ENCODE measurements at places on chromosomes 6 and 20. TPM values are rescaled to one million over a fixed set of nuclear protein-coding genes. Genes with fewer than 3 reads are reported as not detected.

DNA sequence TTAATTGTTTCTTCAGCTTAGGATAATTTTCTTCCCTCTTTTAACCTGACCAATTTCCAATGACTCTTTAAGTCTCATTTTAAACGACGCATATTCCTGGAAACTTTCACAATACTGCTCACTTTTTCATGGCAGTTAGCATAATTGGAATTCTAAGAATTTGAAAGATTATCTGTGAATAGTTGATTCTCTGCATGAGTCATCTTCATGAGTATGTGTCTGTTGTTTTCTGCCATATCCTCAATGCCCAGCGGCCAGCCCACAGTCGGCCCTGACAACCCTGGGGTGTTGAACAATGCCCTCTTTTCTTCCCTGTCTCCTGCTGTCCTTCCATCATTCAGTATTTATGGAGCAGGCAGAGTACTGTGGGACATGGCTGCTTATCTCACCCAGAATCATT, 554.2 kb downstream of the CDH26 start:
- peak; percentile 85 for DNase-seq

DNA sequence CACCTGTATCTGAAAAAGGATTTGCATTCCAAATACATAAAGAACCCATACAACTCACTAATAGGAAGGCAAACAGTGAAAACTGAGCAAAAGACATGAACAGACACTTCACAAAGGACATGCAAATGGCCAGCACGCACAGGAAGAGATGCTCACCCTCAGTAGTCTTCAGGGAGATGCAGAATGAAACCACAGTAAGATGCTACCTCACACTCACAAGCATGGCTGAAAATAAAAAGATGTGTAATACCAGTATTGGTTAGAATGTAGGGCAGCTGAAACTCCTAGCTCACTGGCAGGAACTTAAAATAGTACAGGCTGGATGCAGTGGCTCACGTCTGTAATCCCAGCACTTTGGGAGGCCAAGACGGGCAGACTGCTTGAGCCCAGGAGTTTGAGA, 64.6 kb downstream of the SNX5 start:
- DNase-seq = no peak

DNA sequence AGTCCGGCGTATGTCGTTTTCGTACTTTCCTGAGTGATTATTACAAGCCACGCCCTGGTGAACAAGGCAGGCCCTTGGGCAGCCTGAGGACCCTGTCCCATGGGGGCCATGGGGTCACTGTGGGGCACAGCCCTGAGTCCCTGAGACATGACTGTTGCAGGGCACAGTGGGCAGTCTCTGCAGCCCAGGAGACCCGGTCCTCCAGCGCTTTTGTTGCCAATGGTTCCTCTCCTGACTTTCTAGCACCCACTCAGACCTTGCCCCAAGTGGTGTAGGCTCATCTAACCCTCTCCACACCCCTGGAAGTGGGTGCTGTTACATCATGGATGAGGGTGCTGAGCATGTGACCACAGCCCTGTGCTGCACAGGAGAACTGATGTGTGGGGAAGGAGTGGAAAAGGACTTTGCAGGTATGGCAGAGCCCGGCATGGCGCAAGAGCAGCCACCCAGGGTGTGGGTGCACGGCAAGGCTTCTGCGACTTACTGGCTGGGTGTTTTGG, 319.5 kb downstream of the TAF4 start:
- no peak for DNase-seq

DNA sequence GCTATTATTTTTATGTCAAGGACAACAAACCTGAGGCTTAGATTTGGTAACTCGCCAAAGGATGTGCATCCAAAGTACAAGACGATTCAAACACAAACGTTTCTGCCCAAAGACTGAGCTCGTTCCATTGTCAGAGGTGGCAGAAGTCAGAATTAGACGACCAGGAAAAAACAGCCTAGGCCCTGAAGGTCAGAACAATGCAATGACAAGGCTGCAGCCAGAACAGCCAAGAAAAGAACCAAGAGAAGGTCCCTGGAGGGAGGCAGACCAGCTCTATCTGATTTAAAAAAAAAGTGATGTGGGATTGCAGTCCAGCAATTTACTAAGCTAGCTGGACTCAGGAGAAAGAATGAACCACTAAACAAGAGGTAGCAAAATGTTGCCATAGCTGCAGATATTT, 54.2 kb downstream of the NCOA7 start:
- peak; percentile 26 for DNase-seq

DNA sequence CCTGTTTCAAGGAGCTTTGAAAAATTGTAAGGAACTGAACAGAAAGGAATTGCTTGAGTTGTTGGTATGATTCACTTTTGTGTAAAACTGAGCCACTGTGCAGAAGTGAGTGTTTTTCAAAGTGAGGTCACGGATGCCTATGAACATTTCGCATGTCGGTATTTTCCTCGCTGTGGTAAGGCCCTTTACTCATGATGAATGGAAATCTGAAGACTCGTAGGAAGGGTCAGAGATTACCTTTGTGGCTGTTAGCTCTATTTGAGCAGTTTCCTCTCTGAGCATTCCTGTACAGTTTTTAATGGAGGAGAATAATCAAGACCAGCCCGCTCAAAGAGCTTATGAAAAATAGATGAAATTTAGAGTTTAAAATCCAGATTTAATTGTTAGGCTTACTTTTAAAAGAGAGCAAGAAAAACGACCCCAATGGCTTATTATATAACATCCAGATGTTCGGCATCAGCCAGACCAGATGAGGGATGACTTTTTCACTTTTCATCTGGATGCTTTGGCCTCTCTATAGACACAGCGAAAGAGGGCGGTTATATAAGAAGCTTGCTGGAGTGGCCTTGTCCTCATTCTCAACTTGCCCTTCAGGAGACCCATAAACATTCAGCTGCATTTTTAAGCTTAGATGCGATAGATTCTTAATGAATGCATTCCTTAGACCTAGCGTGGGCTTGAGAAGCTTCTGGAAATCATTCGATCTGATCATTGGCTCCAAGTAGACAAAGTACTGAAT, 99.5 kb downstream of the CD83 start:
- no peak for DNase-seq

GRCh38 chr6:44699082-44699481, 311.6 kb downstream of the CDC5L start:
- DNase-seq = peak; percentile 50

DNA sequence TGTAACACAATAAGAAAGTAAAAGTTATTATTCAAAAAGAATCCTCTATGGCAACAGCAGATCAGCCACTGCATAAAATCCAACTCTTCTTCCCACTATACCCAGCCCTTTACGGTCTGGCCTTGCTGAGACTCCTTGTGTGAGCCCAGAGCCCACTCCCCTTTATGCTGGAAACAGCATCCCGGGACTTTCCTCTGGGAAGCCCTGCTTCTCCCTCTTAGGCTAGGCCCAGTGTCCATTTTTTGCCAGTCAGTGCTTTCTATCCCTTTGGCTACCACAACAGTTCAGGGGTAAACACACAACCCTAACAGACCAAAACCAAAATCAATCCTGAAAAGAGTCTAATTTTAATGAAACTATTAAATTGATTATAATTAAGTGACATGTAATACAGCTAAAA, 20.6 kb downstream of the FKBP5 start:
- DNase-seq = no peak

- DNase-seq = peak; percentile 47
Observed at GRCh38 chr6:143183666-143184065, 123.0 kb downstream of the AIG1 start.

- DNase-seq = peak; percentile 43
Observed at GRCh38 chr6:56595490-56596122, 47.1 kb downstream of the DST start.

- DNase-seq = peak; percentile 93
Observed at GRCh38 chr6:90284236-90285041, 12.2 kb downstream of the BACH2 start.

- peak; percentile 92 for DNase-seq
Observed at GRCh38 chr6:169689287-169689686, 12.5 kb downstream of the WDR27 start.

GRCh38 chr20:46132705-46133120, 14.6 kb downstream of the CD40 start:
- peak; percentile 60 for DNase-seq

DNA sequence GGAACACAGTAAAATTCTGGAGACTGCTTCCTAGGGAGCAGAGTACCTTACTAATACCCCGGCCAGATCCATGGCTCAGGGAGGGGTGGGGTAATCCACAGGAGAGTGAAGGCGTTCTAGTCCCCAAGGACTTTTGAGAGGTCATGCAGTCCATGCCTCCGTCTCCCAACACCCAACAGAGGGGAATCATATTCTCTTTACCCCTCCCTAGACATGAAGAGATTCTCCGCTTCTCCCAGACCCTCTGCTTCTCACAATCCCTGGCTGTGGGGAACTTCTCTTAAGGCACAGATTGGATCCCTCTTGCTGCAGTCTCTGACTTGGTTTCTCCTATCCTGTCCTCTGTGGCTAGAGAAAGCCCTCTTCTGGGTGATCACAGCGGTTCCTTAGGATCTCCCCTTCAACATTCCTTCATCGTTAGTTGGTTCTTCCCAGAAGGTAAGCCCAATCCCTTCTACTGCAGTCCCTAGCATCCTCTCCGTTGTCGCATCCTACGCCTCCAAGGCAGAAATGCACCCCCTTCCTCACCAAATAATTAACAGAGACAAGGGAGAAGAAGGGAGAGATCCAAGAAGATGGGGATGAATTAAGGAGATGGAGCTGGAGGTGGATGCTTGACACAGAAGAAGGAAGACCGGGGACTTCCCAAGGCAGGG, 562 bp downstream of the GGT7 start:
- peak; percentile 6 for DNase-seq

GRCh38 chr6:44167567-44167966, 8.9 kb downstream of the CAPN11 start:
- DNase-seq = no peak

DNA sequence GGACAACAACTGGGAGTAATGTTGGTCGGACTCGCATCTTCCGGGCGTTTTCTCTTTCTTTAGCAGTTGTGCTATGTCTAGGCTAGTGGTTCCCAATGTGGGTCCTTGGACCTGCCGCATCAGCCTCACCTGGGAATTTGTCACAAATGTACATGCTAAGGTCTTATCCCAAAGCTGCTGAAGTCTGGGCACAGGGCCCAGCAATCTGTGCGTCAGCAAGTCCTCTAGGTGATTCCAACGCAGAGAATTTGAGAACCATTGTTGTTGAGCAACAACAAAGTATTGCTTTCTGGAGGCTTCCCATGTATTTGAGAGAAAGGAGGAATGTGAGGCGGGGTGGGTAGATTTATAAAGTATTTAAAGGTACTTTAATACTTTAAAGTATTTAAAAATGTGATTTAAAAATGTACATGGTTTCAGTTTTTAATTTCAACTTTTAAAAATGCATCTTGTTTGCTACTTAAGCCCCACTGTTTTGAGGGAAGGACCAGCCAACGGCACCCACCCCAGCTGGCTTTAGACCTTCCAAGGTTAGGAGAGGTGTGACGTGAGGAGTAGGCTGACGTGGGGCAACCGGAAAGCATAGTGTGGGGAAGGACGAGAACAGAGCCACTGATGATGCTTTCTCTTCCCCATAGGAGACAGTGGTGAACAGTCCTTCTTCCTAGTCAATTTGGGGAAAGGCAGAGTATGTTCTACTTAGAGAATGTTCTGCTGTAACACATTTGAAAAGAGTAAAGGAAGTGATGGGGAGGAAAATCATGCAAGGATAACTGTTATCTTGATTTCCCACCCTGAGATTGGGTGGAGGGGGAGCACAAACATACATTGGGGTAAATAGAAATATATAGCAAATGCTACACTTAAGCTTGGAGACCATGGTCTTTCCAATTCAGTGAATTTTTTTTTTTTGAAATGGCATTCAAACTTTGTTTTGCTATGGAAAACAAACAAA, 4.3 kb downstream of the UST start:
- no peak for DNase-seq

DNA sequence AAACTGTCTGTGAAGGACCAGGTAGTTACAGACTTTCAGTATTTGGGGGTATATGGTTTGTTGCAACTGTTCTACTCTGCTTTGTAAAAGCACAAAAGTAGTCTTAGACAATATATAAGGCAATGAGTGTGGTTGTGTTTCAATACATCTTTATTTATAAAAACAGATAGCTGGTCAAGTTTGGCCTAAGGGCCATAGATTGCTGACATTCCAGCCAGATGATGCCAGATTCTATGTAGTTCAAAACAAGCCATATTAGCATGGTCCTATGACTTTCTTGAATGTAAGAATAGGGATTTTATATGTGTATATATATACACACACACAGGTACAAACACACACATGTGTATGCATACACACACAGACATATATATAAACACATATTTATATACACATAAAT, 201.8 kb downstream of the GRIK2 start:
- DNase-seq = peak; percentile 7

GRCh38 chr6:22471132-22471690, 98.2 kb upstream of the HDGFL1 start:
- peak; percentile 21 for DNase-seq

GRCh38 chr6:90194371-90194841, 102.2 kb downstream of the BACH2 start:
- peak; percentile 90 for DNase-seq

- no peak for DNase-seq
Observed at GRCh38 chr6:40146902-40147301, 212.6 kb upstream of the MOCS1 start.

GRCh38 chr6:88997327-88997726, 33.9 kb upstream of the RNGTT start:
- no peak for DNase-seq

DNA sequence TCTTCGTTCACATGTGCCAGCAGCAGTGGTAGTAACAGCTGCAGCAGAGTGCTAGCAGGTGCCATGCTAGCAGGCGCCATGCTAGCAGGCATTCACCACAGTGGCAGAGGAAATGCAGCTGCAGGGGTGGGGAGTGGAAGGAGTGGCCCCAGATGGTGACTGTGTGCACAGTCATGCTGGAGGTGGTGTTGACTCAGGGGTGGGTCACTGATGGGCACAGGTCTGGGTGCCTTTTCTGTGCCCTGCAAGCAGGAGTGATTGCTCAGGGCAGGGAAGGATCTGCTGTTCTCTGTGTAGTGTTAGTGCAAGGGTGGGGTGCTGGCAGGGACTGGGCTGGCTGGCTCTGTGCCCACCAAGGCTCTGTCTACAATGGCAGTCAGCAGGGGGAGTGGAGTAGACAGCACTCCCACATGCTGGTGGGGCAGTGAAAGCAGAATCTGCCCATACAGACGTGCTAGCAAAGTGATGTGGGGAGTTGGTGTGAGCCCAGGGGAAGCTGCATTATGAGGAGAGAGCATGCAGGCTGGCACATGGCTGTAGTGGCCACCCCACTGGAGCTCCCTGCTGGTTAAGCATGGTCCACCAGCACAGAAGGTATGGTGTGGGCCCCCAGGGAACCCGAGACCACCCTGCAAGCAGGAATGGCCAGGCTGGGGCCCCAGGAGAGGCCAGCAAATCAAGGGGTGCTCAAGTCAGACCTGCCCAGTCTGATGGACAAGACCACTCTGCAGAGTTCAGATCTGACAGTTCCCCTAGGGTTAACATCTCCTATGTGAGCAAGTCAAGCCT, 11.4 kb upstream of the TSPYL4 start:
- DNase-seq = peak; percentile 71

GRCh38 chr6:50850223-50851048, 31.8 kb downstream of the TFAP2B start:
- no peak for DNase-seq

- no peak for DNase-seq
Observed at GRCh38 chr6:26554447-26554696, 16.2 kb downstream of the HMGN4 start.

The SPINT4 gene
- not detected for total RNA-seq

The PXT1 gene
- total RNA-seq = not detected

The ZKSCAN8 gene
- 12.4 TPM for total RNA-seq

The FOXA2 gene
- total RNA-seq = not detected

The SIM1 gene
- not detected for total RNA-seq

The PACRG gene
- not detected for total RNA-seq

The MYH7B gene
- not detected for total RNA-seq

The IL20RA gene
- total RNA-seq = not detected

The KIAA1755 gene
- total RNA-seq = 1.1 TPM

All from RPMI7951 (cell line).